MG63 (cell line): ENCODE measurements at places on chromosomes 3 and 15.

GRCh38 chr3:109553591-109554371 lies 216.4 kb upstream of the DPPA4 start:
- DNase-seq, result no peak

DNA sequence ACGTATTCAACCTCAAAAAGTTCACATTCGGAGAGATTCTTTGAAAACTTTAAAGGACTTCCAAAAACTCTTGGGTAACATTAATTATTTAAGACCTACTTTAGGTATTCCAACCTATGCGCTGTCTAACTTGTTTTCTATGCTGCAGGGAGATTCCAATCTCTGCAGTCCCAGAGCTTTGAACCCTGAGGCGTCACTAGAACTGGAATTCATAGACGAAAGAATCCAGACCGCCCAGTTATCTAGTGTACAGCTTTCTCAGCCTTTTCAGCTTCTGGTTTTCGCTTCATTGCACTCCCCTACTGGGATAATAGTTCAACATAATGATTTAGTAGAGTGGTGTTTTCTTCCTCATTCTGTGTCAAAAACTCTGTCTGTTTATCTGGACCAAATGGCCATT lies 711.3 kb downstream of the ROBO1 start:
- DNase-seq, result no peak

- no peak for DNase-seq
Measured at GRCh38 chr3:15579051-15579450, 22.3 kb downstream of the HACL1 start.

GRCh38 chr3:185586686-185587039 lies 568 bp downstream of the SENP2 start:
- DNase-seq, result no peak

DNA sequence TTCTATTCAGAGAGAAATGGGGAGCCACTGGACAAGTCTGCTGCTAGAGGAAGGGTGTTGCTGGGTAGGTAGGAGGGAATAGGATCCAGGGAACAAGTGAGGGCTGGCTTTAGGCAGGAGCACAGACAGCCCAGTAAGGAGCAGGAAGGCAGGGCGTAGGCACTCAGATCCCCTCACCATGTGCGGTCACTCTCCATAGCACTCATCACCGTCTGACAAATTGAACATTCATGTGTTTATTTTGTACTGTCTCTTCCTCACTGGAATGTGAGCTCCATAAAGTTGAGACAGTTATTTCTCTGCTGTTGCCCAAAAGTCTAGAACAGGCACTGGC lies 24.2 kb upstream of the LRRC34 start:
- no peak for DNase-seq

- peak; percentile 71 for DNase-seq
Measured at GRCh38 chr3:25527801-25528200, 99.7 kb downstream of the RARB start.

DNA sequence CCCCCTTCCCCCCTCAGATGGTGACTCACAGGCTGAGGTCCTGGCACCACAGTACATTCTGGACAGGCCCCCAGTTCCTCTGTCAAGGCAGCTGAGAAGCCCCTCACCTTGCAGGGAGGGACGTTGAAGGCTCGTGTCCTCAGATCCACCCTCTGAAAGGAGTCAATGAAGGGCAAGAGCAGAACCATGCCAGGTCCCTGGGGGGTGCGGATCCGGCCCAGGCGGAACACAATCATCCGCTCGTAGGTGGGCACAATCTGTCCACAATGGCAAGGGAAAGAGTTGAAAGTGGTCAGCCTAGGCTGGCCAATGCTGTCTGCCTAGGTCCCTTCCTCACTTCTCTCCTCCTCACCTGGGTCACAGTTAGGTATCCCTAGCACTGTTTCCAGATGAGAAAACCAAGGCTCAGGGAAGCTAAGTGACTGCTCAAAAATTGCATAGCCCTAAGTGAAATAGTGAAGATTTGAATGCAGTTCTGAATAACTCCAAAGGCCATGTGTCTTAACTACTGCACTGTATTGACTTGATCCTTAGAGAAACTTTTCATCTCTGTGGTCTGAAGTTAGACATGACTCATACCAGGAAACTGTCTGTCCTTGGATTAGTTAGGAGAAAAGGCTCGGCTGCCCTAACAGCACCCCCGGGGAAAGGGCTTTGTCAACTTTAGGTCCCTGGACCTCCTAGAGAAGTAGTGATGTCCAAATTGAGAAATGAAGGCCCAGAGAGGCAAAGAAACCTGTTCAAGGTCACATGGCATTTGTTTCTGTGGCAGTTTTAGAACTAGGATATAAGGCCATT lies 2.9 kb downstream of the STOML1 start:
- peak; percentile 40 for DNase-seq

DNA sequence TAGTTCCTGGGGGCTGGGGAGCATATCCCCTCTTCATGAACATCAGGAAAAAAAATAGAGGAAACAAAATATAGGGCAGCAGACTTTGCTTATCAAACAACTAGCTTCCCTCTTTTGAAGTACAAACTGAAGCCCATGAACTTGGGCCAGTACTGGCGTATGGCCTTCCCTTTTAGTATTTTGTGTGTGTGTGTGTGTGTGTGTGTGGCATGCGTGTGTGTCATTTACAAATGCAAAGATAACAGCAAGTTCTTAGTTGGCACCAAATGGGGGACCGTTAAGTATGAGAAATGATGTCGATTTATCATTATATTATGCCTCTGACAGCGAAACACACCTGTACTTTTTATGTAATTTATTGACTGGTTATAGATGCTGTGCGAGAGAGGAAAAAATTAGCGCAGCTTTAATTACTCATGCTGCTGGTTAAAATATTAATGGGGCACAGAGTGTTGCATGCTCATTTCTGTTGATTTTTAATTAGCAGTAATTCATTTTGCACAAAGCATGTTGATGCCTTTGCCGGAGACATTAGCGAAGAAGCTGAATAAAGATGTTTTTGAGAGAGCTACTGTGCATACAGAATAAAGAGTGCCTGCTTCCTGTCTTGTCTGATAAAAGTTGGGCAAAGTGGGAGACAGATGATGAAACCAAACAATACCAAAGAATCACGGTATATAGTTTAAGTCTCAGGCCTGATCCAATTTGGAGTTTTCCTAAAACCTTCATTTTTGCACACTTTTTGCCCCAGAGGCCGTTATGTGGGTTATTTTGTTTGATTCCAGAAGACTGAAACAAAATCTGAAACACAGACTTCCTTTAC lies 297.1 kb downstream of the SATB1 start:
- no peak for DNase-seq

DNA sequence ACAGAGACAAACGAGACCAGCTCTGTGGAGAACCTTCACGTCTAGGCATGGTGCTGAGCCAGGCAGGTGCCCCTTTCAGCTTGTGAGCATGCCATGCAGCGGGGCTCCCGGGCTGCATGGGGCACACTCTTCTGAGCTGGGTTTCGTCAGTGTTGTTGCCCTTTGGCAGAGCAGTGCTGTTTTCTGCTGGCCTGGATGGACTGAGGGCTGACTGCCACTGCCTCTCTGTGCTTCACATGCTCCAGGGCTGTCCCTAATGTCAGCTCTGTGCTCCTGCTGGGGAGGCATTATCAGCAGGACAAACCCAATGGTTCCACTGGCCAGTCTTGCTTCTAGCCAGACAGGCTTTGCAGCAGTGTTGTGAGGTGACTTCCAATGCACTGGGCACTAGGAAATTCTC lies 9.5 kb downstream of the GASK1A start:
- DNase-seq, result no peak

DNA sequence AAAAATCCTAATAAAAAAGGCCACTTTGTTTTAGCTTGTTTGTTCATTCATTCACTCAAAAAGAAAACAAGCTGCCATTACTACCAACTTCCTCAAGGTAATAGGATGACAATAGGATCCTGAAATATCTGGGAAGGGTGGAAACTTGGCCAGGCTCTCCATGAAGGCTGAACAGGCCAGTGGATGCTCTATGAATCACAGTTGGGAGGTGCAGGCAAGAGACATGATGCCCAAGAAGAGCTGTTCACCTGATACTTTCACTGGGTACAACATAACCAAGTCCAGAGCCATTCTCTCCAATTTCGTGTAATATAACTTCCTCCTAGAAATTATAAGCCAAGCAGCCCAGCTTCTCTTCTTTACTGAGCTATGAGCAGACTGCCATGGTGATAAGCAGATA lies 37.3 kb downstream of the NMNAT3 start:
- no peak for DNase-seq

- DNase-seq, result no peak
Measured at GRCh38 chr15:33215941-33216872, 21.7 kb upstream of the FMN1 start.

DNA sequence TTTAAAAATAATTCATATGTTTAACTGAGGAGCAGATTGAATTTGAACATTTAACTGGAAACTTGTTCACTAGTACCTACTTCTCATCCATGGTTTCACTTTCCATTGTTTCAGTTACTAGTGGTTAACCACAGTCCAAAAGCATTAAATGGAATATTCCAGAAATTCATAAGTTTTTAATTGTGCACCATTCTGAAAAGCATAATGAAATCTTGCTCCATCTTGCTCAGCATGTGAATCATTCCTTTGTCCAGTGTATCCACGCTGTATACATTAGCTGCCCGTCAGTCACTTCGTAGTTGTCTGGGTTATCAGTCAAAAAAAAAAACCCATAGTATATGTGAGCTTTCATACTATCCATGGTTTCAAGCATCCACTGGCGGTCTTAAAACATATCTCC lies 217.6 kb downstream of the TPRG1 start:
- DNase-seq, result no peak

DNA sequence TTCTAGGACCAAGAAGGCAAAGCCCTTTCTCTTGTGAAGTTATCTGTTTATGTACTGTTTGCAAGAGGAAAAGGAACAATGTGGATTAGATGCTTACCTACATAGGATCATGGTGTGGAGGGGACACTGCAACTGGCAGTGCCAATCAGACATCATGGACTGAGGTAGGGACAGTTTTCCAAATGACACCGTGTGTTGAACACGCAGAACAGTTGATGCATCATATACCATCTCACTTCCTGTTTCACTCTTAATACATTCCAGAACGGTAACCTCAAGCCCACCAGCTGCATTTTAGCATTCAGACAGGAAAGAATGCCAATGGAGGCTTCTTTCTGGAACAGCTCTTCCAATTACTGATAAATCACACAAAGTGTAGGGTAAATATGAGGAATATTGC lies 397.7 kb upstream of the LMCD1 start:
- DNase-seq, result no peak

DNA sequence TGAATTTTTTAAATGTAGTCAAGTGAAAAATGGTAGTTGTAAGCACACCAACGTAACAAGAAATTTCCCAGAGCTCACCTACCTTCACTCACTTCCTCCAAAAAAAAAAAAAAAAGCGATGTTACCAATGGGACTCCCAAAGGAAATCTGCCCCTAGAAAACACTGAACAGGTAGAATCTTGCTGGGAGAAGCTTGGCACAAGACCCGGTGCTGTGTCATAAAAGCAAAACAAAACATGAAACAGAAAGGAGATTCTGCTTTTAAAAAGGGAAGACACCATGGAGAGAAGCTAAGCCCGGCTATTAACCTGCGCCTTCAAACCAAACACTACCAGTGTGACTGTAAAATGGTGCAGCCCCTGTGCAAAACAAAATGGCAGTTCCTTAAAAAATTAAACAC lies 40.5 kb downstream of the PGPEP1L start:
- no peak for DNase-seq

DNA sequence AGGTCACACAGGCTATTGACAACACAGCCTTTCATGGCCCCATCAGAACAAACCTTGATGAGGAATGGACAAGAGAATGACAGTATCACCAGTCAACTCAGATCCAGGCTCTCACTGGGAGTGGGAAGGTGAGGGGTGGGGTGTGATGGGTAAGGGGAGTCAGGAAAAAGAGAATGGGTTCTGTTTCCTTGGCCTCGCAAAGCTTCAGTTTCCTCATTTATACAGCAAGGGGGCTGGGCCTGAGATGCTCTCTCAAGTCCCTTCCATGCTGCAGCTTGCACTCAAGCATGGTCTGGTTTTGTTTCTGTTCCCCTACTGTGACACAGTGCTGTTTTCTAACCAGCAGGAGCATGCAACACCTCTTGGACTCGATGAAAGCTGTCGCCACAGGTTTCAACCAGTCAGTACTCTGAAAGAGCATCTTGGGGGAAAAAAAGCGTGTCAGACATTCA lies 65.7 kb upstream of the IL12A start:
- DNase-seq, result no peak

DNA sequence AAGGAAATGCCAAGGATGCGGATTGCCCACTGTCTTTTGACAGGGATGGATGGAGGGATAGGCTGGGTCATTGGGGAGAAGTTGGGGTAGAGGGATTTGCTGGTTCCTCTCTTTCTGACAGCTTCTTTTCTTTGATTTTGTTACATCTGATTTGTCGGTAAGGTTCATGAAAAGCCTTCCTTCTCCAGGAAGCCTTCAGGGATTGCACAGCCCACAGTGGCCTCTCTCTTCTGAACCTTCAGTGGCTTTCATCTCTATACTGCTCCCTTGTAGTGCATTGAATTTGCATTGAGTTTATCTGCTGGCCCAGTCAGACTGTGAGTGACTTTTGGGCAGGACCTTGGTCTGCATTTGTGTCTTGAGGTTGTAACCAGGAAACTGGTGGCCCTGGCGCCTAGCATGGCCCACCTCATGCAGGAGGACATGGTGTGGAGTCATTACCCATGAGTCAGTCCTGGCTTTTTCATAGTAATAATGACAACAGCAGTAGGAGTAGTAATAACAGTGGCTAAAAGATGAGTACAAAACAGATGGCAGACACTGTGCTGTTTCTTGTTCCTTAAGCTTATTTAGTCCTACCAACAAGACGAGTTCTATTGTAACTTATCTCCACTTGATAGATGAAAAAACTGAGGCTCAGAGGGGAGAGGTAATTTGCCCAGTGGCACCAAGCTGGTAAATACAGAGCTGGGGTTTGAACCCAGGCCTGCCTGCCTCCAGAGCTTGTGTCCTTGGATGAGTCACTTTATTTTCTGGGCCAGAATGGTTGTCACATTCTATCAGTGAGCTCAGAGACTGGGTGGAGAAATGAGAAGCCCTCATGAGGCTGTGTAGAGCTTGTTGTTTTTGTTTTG lies 28.4 kb downstream of the SMAD6 start:
- peak; percentile 63 for DNase-seq

- DNase-seq, result no peak
Measured at GRCh38 chr3:73399106-73399505, 225.6 kb downstream of the PDZRN3 start.
